NCI-H1092 treated with DMSO at 0.1 percent for 48 hours (cell line): ENCODE measurements at places on chromosomes 1 and 21.
A peak's percentile ranks its signal among the peaks of the same experiment; 100 is the strongest.

GRCh38 chr1:246878551-246878950 is 53.2 kb downstream of the AHCTF1 start:
- DNase-seq = no peak

DNA sequence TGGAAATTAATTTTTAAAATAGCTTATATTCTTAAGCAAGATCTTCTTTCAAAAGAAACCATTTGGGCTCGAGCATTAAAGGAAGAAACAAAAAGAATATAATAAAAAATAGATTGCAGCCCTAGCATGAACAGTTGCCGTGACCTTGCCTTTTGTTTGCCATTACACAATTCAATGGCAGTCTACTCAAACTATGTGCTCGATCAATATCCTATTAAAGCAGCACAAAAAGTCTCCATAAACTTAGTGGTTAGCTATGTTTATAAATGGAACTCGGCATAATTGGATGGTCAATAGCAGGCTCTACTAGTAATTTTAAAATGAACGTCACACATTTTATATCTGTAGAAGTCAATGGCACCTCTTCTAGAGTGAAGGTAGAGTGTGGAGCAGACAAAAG is 256.5 kb downstream of the NFIA start:
- DNase-seq = no peak

DNA sequence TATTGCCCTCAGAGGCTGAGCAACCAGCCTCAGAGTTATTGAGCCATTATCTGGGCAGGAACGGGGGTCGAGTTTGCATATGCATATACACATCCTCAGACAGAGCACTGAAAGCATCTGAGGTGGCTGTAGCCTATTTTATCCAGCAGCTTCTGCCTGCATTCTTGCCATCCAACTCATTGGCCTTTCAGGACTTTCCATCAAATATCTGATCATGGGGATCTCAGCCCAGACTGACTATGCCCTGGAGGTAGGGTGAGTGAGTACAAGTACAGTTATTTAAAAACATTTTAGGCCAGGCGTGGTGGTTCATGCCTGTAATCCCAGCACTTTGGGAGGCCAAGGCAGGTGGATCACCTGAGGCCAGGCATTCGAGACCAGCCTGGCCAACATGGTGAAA is 1.8 kb upstream of the MTF1 start:
- DNase-seq = no peak

DNA sequence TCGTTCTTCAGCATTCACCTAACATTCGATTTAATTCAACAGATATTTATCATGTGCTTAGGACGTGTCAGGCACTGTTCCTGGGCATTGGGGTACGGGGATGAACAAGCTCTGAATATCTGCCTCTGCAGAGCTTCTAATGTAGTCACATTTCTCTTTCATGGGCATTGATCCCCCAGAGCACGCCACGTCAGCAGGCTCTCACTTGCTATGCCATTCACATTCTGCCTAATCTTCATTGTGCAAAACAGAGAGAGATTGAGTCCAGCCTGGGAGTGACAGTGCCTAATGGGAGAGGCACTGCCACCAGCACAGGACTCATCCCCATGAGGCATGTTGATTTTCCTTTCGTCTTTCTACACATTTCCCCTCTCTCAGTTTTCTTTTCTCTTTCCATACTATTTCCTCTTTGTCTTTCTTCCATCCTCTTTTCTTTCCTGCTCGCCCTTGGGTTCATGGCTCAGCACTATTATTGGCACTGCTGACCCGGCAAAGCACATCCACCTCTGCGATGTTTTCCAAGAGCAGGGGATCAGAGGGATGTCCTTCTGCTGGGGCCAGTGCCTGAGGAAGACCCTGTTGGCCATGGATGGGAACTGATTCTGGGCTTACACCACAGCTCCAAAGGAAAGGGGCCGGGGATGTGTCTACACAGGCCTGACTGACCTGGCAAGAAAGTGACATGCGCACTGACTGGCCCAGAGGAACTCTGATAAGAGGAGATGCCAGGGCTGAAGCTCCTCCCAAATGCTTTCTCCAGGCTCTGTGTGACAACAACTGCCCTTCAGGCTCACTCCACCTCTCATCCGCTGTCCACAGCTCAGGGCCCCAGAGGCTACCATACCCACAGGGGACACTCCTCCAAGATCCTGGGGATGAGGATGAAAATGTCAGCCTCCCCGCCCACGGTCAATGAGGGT is 195.9 kb downstream of the TOMM20 start:
- DNase-seq = no peak

DNA sequence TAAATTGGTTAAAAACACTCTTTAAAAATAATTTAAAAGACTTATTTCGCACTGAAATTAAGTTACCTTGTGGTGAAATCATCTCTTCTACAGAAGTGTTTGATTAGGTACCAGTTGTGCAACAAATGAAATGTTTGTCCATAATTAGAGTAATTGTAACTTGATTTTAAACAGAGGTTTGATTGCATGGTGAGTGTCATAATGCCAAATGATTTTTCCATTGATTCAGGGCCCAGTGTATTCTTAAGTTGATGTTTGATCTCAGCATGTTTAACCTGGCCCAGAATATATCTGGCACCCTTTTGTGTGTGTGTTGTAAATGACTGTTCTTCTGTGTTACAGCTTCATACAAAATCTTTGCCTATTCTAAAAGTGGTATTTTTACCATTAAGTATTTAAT is 28.5 kb downstream of the LRRC8B start:
- DNase-seq = peak; percentile 81

GRCh38 chr1:159068886-159069285 is 7.7 kb downstream of the AIM2 start:
- DNase-seq = no peak

DNA sequence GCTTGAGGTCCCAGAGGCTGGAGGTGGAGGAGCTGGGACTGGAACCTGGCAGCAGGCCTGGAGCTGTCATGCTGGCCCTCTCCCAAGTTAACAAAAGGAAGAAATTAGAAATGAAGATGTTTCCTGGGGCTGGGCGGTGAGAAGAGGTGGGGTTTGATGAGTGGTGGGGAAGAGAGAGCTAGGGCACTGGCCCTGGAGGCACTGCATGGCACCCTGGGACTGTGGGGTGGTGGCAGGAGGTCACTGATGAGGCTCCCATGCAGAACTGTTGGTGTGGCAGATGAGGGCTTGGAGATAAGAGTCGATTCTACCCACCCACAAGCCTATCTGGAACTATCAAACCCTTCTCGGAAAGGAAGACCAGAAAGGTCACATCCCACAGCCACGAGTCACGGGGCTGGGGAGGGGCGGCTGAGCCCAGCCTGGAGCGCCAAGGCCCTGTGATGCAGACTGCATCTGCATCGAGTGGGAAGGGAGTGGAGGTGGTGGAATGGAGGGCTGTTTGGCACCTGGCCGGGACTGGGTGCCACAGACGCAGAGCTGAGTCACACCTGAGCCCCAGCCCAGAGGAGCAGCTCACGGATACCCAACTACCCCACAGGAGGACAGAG is 29.4 kb downstream of the MRPL37 start:
- no peak for DNase-seq

- no peak for DNase-seq
These were observed 120.2 kb downstream of the ACTL8 start for GRCh38 chr1:17875171-17875881.

DNA sequence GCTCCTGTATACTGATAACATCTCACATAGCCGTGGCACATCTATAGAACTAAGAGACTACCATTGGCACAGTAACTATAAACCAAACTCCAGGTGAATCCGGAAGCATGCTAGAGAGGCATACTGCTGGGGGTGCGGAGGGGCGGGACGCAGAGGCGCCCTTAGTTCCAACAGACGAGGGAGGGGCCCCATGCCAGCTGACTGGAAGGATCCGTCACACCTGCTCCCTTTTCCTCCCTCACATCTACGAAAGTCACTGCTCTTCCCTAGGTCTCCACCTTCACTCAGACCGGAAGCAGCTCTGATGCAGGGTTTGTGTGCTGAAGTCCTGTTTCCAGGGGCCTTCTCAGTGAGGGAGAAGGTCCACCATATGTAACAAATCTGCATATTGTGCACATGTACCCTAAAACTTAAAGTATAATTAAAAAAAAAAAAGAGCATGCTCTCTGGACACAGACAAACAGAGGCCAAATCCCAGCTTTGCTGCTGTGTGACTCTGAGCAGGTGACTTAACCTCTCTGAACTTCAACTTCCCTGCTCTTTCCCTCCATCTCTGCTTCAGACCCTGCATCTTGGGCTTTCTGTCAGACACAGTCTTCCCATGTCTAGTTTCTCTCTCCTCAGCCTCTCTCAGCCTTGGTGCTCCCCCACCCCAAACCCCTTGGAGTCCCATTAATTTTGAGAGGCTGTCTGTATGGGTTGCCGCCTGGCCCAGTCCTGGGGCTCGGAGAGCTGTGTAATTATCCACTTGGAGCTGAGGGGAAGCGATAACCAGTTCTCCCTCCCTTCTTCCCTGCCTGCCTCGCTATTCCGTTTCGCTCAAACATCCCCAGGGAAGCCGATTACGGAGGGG is 7.8 kb upstream of the GJB5 start:
- DNase-seq = no peak

DNA sequence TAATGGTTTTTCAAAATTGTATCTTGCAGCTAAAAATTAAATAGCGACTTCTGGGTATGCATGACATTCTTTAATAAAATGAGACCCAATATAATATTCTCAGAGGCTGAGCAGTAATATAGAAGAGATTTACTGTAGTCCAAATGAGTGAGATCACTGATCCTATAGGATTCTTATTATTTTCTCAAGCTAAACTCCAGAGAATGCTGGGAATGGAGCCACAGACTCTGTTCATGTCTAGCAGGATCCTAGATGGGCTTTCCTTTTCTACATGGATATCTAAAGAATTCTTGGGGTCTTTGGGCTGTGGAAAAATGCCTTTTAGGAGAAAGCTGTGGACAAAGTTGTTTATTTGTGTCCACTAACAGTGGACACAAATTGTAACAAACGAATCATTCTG is 150.7 kb upstream of the ZNF644 start:
- DNase-seq = no peak

- no peak for DNase-seq
These were observed 13.4 kb upstream of the AGPAT3 start for GRCh38 chr21:43851593-43851992.

DNA sequence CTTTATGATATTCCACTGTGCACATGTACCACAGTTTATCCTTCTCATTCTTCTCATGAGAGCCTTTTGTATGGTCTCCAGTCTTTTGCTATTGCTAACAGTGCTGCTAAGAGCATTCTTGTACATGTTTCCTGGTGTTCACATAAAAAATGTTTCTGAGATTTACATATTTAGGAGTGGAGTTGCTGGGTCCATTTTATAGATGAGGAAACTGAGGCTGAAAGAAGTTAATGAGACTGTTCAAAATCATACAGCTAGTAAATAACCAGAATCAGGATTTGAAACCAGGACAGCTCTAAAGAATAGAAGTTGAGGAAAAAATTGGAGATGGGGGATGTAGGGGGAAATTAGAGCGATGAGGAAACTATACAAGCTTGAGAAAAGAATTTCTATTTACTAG is 27.8 kb upstream of the RGS16 start:
- DNase-seq = no peak

DNA sequence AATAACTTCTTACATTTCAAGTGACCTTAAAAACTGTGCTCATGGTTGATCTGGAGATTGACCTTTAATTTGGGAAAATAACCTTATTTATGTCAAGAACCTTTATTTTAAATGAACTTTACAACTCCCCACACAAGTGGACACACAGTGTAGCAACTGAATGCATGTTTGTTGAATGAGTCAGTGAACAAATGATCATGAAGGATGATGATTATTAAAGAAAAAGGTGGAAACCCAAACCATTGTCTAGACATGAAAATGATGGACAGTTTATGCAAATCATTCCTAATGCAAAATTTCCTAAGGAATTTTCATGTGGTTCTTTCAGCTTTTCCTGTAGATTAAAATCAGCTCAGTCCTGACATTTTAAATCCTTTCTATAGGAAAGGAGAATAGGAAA is 439.8 kb upstream of the RUNX1 start:
- no peak for DNase-seq

GRCh38 chr1:36297062-36297461 is 9.1 kb upstream of the SH3D21 start:
- no peak for DNase-seq

DNA sequence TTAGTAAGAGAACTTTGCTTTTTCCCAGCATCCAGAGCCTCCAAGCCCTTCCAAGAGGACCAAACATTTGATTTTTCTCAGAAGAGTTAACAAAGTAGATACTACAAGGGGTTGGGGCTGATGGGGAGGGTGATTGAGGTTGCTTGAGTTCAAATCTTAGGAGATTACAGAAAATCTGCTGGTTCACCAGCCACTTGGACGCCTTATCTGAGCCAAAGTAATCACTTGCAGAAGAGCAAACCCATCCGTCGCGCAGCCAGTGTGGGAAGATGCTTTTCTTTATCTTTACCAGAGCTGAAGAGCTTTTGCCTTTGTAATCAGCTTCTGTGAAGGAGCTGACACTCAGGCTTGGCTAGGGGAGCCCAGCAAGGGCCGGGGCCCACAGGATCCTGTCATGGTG is 91.9 kb upstream of the CTTNBP2NL start:
- no peak for DNase-seq

DNA sequence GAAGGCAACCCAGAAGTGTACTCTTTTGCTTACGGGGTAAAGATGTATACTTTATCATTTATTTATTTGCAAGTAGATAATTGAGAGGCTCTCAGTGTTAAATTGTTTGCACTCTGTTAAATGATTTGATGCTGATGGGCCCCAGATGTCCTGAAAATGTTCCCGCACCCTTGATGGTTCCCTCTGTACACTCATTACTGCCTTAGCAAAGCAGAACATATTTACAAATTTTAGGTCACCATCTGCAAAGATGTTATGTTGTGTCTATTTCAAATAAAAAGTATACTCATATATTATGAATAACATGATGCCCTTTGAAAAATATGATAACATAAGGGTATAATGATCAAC is 240.5 kb upstream of the SNX7 start:
- DNase-seq = peak; percentile 10

- DNase-seq = no peak
These were observed 402 bp downstream of the PLEKHG5 start for GRCh38 chr1:6491081-6491449.

DNA sequence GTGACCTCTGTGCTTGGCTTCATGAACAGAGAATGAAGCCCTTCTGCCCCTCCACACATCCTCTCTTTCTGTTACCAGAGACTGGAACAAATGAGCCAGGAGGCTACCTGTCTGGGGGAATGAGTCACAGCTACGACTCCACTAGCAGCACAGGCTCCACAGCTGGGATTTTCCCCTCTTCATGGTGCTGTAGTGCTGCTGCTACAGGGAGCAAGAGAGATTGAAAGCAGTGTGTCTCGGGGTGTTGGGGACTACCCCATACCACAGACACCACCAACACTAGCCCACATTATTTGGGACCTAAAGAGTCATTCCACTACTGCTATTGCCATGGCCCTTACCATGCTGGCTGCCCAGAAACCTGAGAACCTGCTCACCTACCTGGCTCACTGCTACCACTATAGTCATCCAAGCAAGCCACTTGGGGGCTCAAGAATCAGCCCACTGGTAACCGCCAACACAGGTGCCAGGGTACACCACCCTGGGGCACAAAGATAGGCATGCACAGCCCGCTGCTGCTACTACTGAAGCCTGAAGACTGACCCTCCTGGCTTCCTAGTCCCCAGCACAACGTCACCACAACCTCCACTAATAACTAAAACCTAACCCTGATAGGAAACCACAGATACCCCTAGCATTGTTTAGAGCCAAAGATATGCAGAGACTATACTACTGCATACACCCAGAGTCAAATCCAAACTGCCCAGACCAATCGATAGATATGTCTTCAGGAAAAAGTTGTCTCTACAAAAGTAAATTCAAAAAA is 17.7 kb downstream of the CD1E start:
- DNase-seq = no peak
